NCI-H774 (cell line): ENCODE measurements at places on chromosomes 6 and 20.
A peak's percentile ranks its signal among the peaks of the same experiment; 100 is the strongest.

DNA sequence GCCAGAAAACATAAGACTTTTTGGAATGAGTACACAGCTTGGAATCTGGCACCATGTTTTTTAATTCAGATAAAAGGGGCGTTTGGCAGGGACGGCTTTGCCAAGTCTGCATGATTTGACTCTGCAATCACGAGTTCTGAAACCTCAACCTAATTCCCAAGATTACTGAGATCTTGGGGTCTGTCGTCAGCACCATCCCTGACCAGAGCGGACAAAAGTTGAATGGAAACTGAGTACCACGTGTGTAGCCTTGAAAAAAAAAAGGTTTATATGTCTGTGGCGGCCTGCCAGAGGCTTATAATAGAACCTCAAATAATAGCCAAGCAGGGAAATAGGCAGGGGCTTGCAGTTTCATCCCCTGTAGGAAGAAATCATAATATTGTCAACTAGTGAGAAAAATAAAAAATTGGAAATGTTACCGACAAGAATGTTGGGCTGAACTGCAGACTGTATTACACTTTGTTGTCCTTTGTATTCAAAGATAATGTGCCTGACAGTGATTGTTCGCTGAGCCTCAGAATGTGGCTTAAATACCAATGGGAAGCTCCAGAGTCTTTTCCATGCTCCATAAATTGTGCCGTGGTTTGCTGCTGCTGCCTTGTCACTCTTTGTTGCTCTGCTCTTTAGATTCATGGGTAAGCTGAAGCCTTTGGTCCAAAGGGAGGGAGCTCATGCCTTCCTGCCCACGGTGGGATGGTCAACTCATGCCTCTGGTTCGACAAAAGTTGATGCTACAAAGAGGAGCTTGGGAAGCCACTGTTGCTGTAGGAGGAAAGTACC, 118.8 kb upstream of the ARID1B start:
- DNase-seq = no peak

DNA sequence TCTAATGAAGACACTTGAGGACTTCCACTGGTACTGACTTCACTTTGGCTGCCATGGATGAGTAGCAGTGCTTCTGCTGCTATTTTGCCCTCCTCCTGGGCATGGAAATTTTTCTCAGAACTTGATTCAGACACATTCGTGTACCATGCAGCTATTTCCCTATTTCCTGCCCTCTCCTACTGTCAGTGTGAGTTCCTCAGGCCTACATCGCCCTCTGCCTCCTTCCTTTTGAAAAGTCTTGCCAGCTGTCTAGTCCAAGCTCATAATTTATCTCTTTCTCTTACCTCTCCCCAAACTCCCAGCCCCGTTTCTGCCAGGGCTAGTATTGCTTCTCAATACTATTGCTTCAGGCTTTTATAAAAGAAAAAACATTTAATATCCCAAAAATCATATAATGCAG, 470.2 kb downstream of the ADGRB3 start:
- DNase-seq = no peak

DNA sequence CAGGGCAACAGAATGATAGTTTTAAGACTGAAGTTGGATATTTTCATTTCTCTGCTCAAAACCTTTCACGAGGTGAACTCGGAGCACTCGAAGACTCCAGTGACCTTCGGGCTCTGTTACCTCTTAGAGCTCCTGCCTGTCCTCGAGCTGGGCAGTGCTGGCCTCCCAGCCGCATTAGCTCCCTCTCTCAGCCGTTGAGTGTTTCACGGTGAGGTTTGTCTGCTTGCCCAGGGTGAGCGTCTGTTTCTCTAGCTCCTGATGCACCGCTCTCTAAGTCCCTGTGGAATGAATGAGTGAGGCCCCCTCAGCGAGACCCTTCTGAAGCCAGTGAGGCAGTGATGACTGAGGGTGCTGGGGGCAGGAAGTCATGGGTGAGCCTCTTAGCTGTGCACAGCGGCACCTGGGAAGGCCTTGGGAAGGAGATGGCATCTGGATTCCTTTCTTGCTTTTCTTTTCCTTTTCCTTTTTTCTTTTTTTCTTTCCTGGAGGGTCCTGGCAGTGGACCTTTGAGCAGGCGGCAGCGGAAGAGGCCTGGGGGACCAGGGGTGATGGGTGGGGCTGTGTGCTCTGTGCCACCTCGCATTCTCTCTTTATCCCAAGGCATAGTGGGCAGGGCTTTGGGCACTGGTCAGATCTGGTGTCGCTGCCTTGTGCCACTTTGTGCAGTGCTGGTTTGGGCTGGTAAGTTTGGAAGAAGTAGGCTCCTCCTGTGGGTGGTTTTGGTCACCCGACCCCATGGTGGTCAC, 2.2 kb downstream of the PSMG4 start:
- no peak for DNase-seq

- no peak for DNase-seq
These were observed 141.5 kb upstream of the PDE7B start for GRCh38 chr6:135710042-135710441.

DNA sequence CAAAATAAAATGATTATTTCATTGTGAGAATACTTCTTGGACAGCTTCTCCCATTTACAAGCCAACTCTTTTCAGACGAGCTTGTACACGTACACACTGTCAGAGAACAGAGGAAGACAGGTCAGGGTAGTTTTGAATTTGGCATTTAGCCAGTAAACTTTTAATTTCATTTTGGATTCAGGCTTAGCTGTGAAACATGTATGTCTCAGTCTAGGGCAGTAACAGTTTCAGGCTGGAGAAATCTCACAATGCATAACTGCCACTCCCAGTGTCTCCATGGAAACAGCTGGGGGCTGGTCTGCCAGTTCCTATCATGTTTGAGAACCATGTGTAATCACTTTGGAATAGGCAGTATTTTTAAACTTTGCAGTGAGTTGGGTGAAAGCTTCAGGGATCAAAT, 22.0 kb upstream of the QKI start:
- no peak for DNase-seq

- DNase-seq = no peak
These were observed 62.5 kb downstream of the ERMARD start for GRCh38 chr6:169813969-169814368.

DNA sequence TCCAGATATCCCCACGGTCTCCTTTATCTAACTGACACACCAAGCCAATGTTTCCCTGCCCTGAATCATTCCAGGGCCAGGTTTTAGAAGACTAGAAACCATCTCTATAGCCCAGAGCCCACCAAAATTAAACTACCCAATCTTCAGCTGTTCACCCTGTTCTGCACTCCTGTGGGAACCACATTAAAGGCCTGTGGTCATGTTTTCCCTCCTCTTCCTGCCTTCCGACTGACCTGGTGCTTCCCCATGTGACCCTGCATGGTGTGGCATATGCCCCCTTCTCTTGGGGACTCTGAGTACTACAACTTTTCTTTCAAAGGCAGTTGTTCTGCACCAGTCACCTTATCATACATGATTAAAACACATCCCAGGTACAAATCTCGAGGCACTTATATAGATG, 155.0 kb downstream of the TMEM200A start:
- DNase-seq = no peak

DNA sequence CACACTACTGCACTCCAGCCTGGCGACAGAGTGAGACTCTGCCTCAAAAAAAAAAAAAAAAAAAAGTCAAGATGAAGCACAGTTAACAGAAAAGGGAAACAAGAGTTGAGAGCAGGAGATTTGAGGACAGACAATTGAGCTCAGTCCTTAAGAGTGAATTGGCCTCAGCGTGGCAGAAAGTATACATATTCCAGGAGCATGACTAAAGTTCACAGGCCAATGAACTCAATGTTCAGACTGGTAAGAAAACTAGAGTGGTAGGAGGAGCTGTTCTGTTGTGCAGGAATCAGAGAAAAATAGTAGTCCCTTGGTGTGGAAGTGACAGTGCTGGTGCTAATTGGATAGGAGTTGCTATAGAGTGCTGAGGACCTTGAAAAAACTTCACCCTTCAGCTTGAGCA, 60.0 kb downstream of the NRN1 start:
- DNase-seq = no peak

GRCh38 chr20:15923030-15923776, 650.0 kb downstream of the KIF16B start:
- DNase-seq = no peak

- DNase-seq = no peak
These were observed 19.4 kb downstream of the TINAG start for GRCh38 chr6:54327631-54328030.

DNA sequence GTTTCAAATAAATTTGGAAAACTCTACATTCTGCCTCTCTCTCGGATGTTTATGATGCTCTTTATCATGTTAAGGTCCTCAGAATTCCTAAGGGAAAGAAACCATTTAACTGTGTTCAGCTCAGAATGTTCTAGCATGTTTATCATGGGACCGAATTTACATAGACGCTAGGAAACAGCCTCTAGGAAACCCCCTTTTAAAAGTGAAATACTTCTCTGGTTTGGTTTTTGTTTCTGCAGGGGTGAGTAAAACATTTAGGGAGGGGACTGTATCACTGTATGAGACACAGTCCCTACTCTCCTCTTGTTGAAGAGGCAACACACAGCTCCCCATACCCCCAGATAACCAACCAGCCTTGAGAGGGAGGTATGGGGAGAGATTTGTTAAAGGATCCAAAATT, 267.6 kb upstream of the SUPT3H start:
- DNase-seq = no peak

DNA sequence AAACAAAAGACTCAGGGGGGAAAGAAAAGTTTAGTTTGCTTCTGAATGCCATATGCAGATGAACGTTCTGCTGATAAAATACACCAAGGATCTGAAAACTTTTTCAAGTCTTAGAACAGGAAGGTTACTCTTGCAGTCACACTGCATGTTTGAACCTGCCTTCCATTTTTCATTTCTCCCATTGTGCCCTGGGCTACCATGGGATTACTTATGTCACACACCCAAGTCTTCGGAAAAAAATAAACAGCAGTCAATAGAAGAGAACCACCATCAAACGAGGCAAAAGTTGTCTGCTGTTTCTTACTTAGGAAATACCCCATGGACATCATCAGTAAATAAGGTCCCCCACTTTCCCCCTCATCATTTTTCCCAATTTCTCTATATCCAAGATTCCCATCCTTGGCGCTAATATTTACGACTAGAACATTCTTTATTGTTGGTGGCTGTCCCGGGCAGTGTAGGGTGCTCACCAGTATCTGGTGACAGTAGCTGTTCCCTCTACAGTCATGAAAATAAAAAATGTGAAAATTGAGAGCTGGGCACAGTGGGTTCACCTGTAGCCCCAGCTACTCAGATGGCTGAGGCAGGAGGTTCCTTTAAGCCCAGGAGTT, 202.5 kb downstream of the BCAS1 start:
- DNase-seq = no peak

- DNase-seq = no peak
These were observed 30.2 kb downstream of the FAM229B start for GRCh38 chr6:112117554-112117953.

- peak; percentile 91 for DNase-seq
These were observed 33.0 kb upstream of the POU5F1 start for GRCh38 chr6:31203345-31203979.

- no peak for DNase-seq
These were observed 990 bp downstream of the BPI start for GRCh38 chr20:38304845-38305447.

DNA sequence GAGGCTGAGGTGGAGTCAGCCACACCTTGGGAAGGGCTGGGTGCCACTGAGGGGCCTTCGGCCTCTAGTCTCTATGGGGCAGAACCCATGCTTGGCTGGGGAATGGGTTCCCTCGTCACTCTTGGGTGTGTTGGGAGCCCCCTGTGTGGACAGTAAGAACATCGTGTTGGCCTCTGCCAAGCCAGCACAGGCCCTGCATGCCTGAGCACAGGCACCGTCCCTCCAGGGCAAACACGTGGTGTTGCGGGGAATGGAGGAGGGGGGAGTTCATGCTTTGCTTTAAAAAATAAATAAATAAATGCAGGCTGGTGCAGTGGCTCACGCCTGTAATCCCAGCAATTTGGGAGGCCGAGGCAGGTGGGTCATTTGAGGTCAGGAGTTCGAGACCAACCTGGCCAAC, 63.0 kb downstream of the EZR start:
- DNase-seq = no peak

- no peak for DNase-seq
These were observed 64.4 kb downstream of the TMEM242 start for GRCh38 chr6:157258878-157259277.

DNA sequence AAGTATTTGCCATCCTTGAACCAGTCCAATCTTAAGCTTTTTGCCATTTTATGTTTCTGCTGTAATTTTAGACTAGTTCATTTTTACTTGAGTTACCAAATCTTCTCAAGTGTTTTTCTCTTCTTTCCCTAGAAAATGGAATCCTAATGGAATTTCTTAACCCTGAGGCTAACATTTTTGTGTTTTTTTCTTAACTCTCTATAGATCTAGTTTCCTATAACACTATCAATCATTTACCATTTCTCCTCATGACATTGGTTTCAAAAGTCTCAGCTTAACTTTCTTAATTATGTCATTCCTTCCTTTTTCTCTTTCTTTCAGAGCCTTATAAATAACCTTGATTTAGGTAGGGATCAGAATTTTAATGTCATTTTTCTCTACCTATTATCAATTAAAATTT, 54.8 kb downstream of the SENP6 start:
- DNase-seq = no peak

DNA sequence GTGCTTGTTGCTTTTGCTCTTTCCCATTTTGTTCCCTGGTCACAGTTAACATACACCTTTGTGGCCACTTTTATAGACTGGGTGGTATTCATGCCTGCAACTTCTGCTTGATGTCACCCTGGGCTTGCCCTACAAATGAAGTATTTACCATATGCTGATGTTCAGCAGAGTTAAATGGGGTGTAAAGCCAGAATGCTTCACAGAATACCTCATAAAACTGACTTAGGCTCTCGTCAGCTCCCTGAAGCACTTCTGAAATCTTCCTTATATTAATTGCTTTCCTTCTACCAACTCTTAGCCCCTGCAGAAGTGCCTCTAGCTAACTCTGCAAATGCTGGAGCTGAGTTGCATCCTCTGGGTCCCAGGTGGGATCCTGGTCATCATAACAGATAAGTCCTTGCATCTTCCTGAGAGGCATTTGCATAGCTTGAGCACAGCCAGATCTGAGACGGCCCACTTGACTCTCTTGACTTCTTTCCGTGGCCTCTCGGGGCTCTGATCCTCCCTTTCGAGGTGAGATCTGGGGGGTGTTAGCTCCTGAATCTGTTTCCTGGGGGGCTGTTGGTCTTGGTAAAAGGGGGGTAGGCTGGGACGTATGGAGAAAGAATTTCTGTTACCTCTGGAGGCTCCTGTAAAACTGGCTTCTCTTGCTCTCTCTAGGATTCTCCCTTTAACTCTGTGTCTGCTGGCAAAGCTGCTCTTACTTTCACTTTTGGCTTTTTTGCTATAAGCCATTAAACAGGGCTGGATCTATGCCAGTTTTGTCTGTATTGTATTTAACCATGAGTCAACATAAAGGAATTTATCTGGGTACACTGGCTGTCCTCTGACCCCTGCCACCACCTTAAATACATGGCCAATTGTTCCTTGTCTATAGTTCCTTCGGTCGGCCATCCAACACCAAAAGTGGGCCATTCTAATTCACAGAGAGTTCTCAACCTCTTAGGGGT, 223.0 kb upstream of the SYNCRIP start:
- peak; percentile 14 for DNase-seq

DNA sequence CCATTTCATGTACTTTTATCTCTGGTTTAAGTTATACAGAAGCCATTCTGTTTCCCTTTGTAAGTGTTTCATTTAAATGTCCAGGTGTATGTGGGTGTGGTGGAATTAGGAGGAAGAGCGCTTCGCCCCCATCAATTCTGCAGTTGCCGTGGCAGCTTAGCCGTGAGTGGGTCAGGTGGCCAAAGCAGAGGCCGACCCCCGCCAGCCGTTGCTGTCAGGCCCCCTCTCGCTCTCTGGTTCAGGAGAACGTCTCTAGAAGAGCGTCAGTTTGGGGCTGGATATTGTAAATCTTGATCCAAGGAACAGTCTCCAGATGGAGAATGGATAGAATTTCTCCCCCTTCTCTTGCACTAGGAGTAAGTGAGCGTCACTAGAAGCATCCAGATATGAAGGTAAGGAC, 367.4 kb downstream of the FOXA2 start:
- DNase-seq = no peak

GRCh38 chr6:23446469-23446967, 679.5 kb upstream of the NRSN1 start:
- DNase-seq = no peak
